ENCODE measurements at places on chromosomes 2 and 18.

DNA sequence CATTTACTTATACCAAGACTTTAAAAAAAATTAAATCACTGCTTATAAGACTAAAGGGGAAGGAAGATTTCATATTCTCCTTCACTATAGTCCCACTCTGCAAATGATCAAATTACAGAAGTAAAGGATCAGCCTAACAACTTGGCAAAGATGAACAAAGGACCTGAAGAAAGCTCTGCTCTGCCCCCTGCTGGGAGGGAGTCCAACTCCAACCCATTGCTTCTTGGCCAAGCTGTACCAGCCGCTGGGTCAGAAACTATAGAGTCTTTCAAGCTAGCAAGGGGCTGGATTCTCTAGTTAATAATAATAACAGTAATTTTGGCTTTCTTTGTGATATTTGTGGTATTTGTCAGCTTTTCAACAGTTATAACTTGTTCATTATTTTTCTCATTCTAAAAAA is 927.0 kb upstream of the CRIM1 start:
- DNase-seq: peak; percentile 12

DNA sequence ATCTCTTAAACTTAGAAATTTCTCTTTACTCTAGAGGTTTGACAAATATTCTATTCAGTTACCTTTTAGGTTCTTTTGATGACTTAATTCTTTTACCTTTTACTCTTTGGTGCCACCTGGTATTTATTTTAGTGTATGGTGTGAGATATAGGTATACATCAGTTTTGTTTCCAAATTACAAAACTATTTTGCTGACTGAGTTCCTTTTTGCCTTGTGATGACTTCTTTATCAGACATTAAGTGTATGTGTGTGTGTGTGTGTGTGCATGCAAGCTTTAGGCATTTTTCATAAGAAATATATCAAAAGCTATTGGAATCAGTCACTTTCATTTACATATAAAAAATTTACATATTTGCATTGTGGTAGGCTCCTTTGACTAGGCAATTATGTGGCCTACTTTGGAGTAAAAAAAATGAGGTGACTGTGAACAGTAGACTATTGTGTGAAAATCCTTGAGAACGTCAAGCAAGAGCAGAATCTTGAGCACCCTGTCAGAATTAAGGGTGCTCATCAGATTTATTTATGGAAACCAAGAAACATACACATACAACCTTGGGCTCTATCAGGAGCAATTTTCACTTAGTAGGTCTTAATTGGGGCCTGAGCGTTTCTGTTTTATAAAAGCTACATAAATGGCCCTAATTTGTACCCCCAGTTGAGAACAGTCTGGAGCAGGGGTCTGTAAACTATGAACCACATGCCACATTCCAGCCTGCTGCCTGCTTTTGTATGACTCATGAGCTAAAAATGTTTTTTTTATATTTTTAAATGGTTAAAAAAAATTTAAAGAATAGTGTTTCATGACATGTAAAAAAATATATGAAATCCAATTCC is 415.9 kb downstream of the SLC4A3 start:
- peak; percentile 65 for DNase-seq

DNA sequence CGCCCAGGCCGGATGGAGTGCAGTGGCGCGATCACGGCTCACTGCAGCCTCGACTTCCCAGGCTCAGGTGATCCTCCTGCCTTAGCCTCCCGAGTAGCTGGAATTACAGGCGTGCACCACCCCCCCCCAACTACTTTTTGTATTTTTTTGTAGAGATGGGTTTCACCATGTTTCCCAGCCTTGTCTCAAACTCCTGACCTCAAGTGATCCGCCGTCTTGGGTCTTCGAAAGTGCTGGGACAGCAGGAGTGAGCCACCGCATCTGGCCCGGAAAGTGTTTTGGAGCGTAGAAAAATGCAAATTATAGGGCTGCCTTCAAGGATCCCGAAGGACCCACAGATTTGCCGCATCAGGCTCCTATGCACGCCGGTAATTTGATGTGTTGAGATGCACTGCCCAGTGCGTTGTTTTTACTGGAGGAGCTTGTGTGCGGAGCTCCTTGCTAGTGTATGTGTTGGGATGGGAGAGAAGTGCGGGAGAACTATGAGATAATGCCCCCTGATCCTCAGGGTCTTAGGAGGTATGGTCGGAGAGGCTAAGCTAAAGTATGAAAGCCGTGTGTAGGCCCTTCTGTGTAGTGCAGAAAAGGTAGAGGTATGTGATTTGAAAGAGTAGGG is 1.2 kb upstream of the CLASP1 start:
- peak; percentile 19 for DNase-seq

- no peak for DNase-seq
These were observed 59.2 kb upstream of the FZD7 start for GRCh38 chr2:201974171-201975100.

GRCh38 chr2:234218266-234219045 is 168.0 kb downstream of the SPP2 start:
- no peak for DNase-seq

DNA sequence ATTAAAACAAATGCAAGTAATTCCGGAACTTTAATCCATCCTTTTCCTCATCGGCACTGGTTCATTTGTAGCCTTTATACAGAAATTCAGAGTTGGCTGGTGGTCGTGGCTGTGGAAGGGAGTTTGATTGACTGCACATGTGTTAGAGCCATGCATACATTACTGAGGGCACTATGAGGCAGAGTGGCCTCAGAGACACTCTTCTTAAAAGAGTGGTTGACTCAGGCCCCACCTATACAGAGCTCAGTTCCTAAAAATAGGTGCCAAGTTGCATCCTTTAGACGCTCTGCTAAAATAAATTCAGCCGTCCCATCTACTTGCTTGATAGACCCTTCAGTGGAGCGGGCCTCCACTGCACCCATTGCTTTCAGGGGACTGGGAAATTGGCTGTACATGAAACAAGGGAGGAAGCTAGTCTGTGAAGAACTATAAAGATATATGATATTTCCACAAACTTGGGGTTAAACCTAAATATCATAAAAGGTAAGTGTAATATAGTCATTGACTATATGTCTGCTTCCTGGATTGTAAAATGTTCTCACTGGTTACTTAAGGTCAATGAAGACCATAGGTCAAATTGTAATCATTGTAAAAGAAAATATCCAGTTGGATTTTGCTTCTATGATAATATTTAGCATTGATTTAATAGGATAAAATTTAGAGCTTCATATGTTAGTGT is 298.9 kb downstream of the XIRP2 start:
- no peak for DNase-seq

- peak; percentile 88 for DNase-seq
These were observed 108.5 kb downstream of the CTAGE1 start for GRCh38 chr18:22309191-22309590.

DNA sequence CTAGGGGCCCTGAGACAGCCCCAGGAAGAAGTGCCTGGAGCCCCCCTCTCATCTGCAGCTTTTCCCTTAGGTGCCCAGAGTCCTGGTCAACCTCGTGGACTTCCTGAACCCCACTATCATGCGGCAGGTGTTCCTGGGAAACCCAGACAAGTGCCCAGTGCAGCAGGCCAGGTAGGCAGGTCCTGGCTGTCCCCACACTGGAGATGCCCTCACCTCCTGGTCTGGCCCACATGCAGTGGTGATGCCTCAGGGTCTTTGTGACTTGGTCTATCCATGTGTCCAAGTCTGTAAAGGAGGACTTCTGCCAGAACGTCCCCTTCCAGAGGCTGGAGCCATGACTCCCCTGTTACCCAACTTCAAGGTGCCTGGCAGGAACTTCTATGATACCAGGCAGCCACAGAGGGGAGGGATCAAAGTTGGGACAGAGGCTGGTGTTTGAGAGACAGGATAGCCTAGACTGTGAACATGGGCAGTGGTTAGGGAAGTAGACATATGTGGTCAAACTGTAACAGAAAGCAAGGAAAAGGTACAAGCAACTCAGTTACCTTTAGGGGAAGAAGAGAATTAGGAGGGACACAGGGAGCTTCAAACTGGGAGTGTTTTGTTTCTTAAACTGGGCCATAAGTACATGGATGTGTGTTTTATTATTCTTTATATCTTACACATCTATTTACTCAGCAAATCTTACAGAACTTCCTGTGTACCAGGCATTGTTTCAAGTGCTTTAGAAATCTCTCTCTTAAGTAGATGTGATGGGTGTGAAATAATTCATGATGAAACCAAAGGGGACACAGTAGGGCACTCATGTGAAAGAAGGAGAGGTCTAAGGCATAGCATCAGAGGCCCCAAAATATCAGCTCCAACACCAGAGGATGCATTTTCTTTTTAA is 107.1 kb downstream of the PLB1 start:
- DNase-seq: no peak

DNA sequence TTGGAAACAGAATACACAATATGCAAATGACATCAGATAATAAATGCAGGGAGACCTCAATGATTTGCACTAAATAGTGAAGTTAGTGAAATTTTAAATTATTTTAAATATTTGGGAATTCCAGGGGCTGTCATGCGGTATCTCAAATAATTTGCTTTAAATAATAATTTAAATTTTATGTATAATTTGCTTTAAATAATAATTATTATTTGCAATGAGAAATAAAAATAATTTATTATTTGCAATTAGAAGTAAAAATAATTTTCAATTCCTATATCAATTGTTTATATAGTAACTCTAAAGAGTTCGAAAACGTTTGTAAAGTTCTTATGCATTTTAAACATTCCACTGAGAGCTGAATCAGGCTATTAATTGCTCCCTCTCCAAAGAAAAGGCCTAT is 226.4 kb downstream of the ZBTB7C start:
- DNase-seq: no peak

DNA sequence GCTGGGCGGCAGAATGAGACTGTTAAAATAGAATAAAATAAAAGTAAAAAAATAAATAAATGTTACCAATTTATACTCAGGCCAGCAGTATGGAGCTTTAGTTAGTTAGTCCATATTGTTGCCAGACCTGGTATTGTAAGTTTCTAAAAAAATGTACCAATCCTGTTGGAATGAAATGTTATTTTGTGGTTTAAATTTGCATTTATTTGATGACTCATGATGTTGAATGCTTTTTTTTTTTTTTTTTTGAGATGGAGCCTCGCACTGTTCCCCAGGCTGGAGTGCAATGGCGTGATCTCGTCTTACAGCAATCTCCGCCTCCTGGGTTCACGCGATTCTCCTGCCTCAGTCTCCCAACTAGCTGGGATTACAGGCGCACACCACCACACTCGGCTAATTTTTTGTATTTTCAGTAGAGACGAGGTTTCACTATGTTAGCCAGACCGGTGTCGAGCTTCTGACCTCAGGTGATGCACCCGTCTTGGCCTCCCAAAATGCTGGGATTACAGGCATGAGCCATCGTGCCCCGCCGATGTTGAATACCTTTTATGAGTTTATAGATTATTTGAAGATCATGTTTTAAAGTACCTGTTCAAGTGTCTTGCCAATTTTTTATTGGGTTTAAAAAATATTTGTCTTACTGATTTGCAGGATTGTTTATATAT is 5.7 kb upstream of the PTPRN start:
- DNase-seq: no peak

GRCh38 chr2:25323042-25323514 is 18.6 kb downstream of the DNMT3A start:
- peak; percentile 81 for DNase-seq

DNA sequence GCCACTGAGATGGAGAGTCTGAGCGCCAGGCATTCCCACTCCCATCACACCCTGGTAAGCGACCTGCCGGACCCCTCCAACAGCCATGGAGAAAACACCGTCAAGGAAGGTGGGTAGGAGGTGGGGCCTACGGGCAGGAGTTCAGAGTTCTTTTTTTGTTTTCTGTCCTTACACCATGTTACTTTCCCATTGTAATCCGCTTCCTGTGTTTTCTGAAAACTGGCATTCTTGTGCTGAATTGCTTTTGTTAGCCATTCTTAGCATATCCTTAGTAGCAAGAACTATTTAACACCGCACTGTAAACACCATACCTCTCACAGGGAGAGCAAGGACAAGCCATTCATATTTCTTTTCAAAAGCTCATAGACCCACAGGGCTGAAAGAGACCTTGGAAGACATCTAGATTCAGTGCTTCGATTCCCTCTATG is 46.2 kb downstream of the UNC80 start:
- no peak for DNase-seq

DNA sequence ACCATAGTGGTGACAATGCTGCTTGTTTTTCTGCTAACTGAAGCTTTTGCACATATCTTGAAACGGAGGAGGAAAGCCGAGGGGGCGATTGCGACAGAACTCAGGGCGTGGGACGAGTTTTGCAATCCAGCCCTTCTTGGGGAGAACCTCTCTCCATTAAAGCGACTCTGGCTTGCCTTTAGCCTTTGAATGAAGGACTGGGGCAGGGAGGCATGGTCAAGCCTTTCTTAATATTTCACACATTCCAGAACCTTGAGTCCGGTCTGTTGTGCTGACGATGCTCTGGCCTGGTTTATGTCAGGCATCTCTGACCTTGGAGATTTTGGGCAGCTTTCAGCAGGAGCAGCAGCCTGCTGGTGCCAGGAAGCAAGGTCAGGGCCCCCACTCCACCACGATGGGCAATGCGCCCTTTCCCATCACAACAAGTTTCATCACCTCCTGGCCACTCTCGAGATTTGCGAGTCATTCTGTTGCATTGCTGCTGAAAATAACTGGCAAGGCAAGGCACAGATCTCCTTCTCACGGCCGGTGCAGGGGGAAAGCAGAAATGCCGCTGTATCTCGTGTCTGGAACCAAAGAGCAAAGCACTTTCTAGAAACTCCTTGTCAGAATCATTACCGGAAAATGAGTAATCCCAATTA is 10.8 kb downstream of the EMILIN2 start:
- DNase-seq: peak; percentile 88

GRCh38 chr18:58069099-58069498 is 25.1 kb downstream of the NEDD4L start:
- no peak for DNase-seq

- DNase-seq: peak; percentile 28
These were observed 37.6 kb downstream of the PTPN18 start for GRCh38 chr2:130393318-130393910.

- DNase-seq: peak; percentile 7
These were observed 6.7 kb upstream of the ACAA2 start for GRCh38 chr18:49819823-49820671.

- DNase-seq: peak; percentile 21
These were observed 62.7 kb upstream of the GATA6 start for GRCh38 chr18:22106536-22107292.

DNA sequence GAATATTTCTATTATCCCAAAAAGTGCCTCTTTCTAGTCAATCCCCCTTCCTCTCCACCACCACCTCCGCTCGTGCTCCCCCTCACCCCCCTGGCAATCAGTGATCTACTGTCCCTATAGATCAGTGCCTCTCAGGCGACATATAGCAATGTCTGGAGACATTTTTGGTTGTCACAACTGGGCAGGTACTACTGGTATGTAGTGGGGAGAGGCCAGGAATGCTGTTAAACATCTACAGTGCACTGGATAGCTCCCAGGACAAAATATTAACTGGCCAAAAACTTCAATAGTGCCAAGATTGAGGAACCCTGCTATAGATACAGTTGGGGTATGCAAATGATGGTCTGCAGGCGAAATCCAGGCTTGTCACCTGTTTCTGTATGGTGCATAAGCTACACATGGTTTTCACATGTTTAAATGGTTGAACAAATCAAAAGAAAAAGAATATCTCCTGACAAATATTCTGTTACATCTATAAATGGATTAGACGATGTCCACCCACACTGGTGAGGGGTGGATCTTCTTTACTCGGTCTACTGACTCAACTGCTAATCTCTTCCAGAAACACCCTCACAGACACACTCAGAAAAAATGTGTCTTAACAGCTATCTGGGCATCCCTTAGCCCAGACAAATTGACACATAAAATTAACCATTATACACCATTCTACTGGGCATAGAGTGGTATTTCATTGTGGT is 25.5 kb downstream of the DPYSL5 start:
- no peak for DNase-seq

GRCh38 chr18:78713069-78713468 is 266.5 kb upstream of the SALL3 start:
- no peak for DNase-seq

- DNase-seq: no peak
These were observed 59.7 kb downstream of the MAP4K3 start for GRCh38 chr2:39377226-39377939.

- no peak for DNase-seq
These were observed 90.6 kb downstream of the APOB start for GRCh38 chr2:20953146-20953824.

All from EL (cell line).